ENCODE measurements at places on chromosomes 16 and 17. TPM values are rescaled to one million over a fixed set of nuclear protein-coding genes. Genes with fewer than 3 reads are reported as not detected.

- no peak overlapping the region for H3K4me3 ChIP-seq
- H3K27ac ChIP-seq, result peak overlapping the region; percentile 3
- H3K36me3 ChIP-seq, result no peaks in the 10 kb centered on the region
- no peaks in the 10 kb centered on the region for H3K27me3 ChIP-seq
Measured at GRCh38 chr16:24977678-24978075, 37.5 kb downstream of the ARHGAP17 start.

DNA sequence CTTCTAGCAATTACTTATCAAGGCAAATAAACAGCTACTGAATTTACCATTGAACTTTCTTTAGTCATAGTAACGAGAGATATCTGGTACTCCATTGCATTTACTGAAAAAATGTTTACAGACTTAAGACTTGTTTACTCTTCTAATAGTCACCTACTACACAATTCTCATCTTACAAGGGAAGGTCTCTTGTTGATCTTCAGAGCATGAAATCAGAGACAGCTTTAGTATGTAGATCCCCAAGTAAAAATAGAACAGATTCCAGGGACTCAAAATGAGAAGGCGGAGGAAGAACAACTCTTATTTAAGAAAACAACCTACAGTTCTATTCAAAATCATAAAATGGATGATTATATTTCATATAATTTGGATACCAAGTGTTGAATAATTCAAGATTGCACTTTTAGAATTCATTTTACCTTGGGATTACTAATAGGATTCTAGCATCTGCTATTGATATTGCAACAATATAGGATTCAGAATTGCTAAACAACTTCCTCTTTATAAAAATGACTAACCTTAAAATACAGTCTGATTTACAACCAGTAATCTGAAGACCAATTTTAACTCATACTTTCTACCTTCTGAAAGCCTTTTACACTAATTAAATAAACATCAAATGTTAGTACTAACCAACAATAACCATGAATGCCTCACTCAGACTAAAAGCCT is 20.8 kb downstream of the UBE2G1 start:
- H3K4me1 ChIP-seq, result no peaks in the 10 kb centered on the region
- H3K27me3 ChIP-seq, result no peaks in the 10 kb centered on the region
- H3K4me3 ChIP-seq, result no peak overlapping the region

GRCh38 chr16:50037662-50038220 is 12.7 kb downstream of the CNEP1R1 start:
- no peak for DNase-seq
- H3K36me3 ChIP-seq, result no peaks in the 10 kb centered on the region
- H3K4me1 ChIP-seq, result peaks cover 7% of the 10 kb centered on the region
- H3K27ac ChIP-seq, result no peak overlapping the region
- no peak overlapping the region for H3K4me3 ChIP-seq

GRCh38 chr16:86410081-86410480 is 100.2 kb upstream of the FOXF1 start:
- no peak overlapping the region for H3K27ac ChIP-seq
- H3K4me1 ChIP-seq, result no peaks in the 10 kb centered on the region
- DNase-seq, result no peak
- no peaks in the 10 kb centered on the region for H3K27me3 ChIP-seq
- no peak overlapping the region for H3K4me3 ChIP-seq

DNA sequence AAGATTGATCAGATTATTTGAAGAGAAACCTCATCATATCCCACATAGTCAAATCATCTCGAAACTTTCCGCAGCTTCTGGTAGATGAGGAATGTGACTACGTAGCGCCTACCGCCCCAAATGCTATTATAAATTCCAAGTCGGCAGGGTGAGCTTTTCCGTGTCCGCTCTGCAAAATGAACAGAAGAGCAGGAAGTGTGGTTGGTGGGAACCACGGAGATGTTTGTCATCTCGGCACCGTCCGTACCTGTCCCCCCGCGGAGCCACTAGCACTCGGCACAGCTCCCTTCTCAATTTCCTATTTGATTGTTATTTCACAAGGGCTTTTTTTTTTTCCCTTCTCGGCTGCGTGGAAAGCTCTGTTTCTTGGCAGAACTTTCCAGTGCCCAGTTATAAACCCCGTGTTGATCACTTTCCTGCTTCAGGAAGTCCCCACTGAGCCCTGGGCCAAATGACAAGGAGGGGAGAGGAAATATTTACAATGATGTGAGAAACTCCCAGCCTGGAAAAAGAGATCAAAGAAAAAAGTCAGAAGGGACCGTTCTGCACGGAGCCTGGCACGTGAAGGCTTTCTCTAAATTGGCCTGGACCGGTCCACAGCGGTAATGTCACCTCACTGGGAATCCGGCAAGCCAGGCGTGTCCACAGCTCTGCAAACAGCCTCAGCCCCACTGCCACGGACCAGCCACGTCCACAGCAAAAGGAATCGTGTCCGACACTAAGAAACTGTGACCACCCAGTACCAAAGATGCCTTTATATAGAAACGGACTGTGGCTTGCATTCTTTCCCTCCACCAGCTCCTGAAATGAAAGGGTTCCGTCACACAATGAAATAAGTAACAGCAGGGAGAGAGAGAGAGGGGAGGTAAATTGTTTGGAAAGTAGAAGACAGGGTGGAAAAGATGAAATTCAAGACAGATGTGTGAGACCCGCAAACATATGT is 65.0 kb downstream of the MRM3 start:
- no peaks in the 10 kb centered on the region for H3K36me3 ChIP-seq
- no peaks in the 10 kb centered on the region for H3K4me1 ChIP-seq
- H3K27me3 ChIP-seq, result no peaks in the 10 kb centered on the region
- H3K4me3 ChIP-seq, result no peak overlapping the region
- H3K27ac ChIP-seq, result peak overlapping the region; percentile 9

- DNase-seq, result no peak
- H3K27me3 ChIP-seq, result no peaks in the 10 kb centered on the region
- peaks cover 2% of the 10 kb centered on the region for H3K4me1 ChIP-seq
Measured at GRCh38 chr17:74868908-74869255, 3.9 kb downstream of the FDXR start.

DNA sequence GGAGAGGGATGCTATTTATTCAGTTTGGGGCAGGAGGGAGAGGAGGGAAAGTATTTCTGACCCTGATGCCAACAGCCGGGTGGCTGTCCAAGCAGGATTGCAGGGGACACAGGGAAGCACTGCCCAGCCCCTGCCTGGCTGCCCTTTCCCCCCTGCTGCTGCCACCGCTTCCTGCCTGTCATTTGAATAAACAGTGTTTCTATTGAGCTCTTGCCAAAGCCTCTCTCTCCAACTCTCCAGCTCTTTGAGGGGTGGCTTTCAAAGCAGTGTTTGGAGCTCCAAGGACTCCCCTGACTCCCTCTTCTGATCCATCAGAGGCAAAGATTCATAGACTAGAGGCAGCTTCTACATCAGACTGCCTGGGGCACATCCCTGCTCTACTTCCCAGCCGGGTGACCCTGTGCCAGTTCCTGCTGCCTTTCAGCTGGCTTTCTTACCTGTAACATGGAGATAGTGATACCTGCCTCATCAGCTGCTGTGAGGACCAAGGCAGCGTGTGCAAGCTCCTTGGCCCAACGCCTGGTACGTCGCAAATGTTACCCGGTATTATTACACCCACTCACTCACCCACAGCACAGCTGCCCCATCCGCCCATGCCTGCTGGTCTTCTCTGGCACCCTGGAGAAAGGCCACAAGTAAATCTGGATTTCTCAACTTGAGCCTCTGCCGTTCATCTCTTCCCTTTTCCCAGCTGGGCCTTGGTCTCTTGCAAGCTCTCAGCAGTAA is 9.5 kb downstream of the PROCA1 start:
- H3K4me3 ChIP-seq, result no peak overlapping the region
- no peak overlapping the region for H3K27ac ChIP-seq
- peaks cover 64% of the 10 kb centered on the region for H3K36me3 ChIP-seq
- DNase-seq, result peak; percentile 60

GRCh38 chr17:28471531-28472342 is 1.7 kb upstream of the SLC13A2 start:
- DNase-seq, result no peak
- H3K27me3 ChIP-seq, result no peaks in the 10 kb centered on the region
- H3K4me1 ChIP-seq, result no peaks in the 10 kb centered on the region
- H3K4me3 ChIP-seq, result no peak overlapping the region

GRCh38 chr17:42246515-42246914 is 29.7 kb downstream of the STAT5B start:
- H3K36me3 ChIP-seq, result no peaks in the 10 kb centered on the region
- no peak overlapping the region for H3K4me3 ChIP-seq
- DNase-seq, result no peak
- H3K27ac ChIP-seq, result peak overlapping the region; percentile 31
- H3K4me1 ChIP-seq, result peaks cover 23% of the 10 kb centered on the region

DNA sequence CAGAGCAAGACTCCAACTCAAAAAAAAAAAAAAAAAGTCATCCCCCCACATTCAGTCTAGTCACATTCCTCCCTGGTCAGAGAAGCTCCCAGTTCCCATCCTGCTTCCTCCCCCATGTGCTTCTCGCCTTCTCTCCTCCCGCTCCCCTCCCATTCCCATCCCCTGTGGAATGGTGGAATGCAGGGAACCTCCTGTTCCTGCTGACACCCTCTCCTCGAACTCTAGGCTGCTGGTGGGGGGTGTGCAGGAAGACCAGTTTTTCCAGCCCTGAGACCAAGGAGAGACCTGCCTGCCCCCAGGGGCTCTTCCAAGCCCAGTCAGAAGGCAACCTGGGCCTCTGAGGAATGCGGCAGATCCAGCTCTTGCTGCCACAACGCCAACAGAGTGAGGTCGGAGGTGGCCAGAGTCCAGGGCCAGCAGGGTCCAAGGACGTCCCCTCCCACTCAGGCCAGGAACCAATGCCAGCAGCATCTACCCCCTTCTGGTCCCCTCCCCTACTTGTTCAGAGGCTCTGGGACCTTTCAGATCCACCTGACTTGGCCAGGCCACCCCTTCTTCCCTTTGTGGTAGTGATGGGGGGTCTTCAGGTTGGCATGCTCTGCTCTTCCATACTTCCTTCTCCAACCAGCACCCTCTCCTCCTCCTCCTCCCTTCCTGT is 39.3 kb upstream of the TAC4 start:
- no peaks in the 10 kb centered on the region for H3K4me1 ChIP-seq
- no peak for DNase-seq
- no peaks in the 10 kb centered on the region for H3K36me3 ChIP-seq
- no peak overlapping the region for H3K4me3 ChIP-seq

- no peaks in the 10 kb centered on the region for H3K4me1 ChIP-seq
- H3K4me3 ChIP-seq, result no peak overlapping the region
Measured at GRCh38 chr16:66382171-66382965, 15.9 kb downstream of the CDH5 start.

GRCh38 chr16:87369117-87369765 is 14.3 kb downstream of the FBXO31 start:
- H3K27me3 ChIP-seq, result no peaks in the 10 kb centered on the region
- peaks cover 5% of the 10 kb centered on the region for H3K36me3 ChIP-seq
- DNase-seq, result no peak
- no peak overlapping the region for H3K27ac ChIP-seq

GRCh38 chr17:72305472-72305871 is 184.7 kb downstream of the SOX9 start:
- no peak overlapping the region for H3K4me3 ChIP-seq
- no peak for DNase-seq
- no peak overlapping the region for H3K27ac ChIP-seq
- no peaks in the 10 kb centered on the region for H3K36me3 ChIP-seq

DNA sequence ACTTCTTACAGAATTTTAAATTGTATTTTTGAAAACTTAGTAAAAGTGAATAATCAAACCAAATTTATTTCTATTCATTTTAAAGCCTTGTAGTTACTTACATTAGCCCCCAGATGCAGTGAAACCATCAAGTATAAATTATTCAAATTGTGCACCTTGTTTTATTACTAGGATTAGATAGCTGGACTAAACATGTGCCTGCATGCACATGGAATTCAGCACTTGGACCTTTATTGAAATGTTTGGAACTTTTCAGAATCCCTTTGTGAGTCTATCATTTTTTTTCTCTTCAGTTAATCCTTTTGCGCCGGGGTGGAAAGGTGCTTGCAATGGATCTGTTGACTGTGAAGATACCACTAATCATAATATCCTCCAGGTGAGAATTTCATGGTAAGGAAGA is 4.7 kb downstream of the ZPBP2 start:
- no peaks in the 10 kb centered on the region for H3K4me1 ChIP-seq
- DNase-seq, result no peak
- H3K36me3 ChIP-seq, result no peaks in the 10 kb centered on the region
- no peak overlapping the region for H3K27ac ChIP-seq
- no peaks in the 10 kb centered on the region for H3K27me3 ChIP-seq

- no peak for DNase-seq
- no peak overlapping the region for H3K4me3 ChIP-seq
- H3K36me3 ChIP-seq, result no peaks in the 10 kb centered on the region
- no peaks in the 10 kb centered on the region for H3K27me3 ChIP-seq
- H3K4me1 ChIP-seq, result no peaks in the 10 kb centered on the region
Measured at GRCh38 chr17:49076573-49077384, 55.8 kb upstream of the B4GALNT2 start.

GRCh38 chr17:73616873-73617404 is 27.3 kb downstream of the SDK2 start:
- H3K4me1 ChIP-seq, result no peaks in the 10 kb centered on the region
- H3K36me3 ChIP-seq, result no peaks in the 10 kb centered on the region
- no peak overlapping the region for H3K27ac ChIP-seq

GRCh38 chr17:78380370-78380769 is 1.9 kb downstream of the PGS1 start:
- no peaks in the 10 kb centered on the region for H3K4me1 ChIP-seq
- H3K36me3 ChIP-seq, result no peaks in the 10 kb centered on the region
- H3K27me3 ChIP-seq, result no peaks in the 10 kb centered on the region
- H3K27ac ChIP-seq, result peak overlapping the region; percentile 88

DNA sequence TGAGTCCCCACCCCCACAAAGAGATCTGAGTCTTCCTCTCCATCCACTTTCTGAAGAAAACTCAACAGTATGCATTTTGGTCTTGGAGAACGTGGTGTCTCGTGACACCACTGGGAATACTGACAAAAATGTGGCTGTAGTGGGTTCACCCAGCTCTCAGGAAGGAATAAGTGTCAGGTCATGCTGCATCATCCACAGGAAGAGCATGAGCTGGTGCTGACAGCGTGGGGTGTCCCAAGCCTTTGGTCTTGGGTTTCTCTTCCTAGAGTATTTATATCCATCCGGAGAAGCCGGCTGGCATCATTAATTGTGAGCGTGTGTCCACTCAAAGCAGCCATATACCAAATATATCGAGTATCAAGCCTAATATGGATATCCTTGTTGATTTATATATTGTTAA is 55.9 kb downstream of the C17orf67 start:
- no peak overlapping the region for H3K4me3 ChIP-seq
- DNase-seq, result no peak
- H3K27ac ChIP-seq, result no peak overlapping the region

- H3K36me3 ChIP-seq, result no peaks in the 10 kb centered on the region
- H3K27ac ChIP-seq, result no peak overlapping the region
- H3K4me1 ChIP-seq, result no peaks in the 10 kb centered on the region
- DNase-seq, result no peak
Measured at GRCh38 chr17:18079543-18079942, 8.2 kb upstream of the DRG2 start.

- H3K4me3 ChIP-seq, result no peak overlapping the region
- H3K27me3 ChIP-seq, result no peaks in the 10 kb centered on the region
- peaks cover 2% of the 10 kb centered on the region for H3K4me1 ChIP-seq
- no peak for DNase-seq
- H3K27ac ChIP-seq, result no peak overlapping the region
Measured at GRCh38 chr17:32261417-32261736, 4.3 kb upstream of the RHBDL3 start.

FOXF1 gene
- total RNA-seq, result 1.1 TPM

EPN2 gene
- 14.3 TPM for total RNA-seq

ZNF597 gene
- total RNA-seq, result 1.4 TPM

KRT33B gene
- total RNA-seq, result not detected

SEZ6 gene
- total RNA-seq, result not detected

NPIPA3 gene
- total RNA-seq, result 1.9 TPM

HOXB6 gene
- total RNA-seq, result 0.83 TPM
